ENCODE measurements at places on chromosomes 4 and X. TPM values are rescaled to one million over a fixed set of nuclear protein-coding genes. Genes with fewer than 3 reads are reported as not detected.

Gene GLRA2
- not detected for total RNA-seq

Gene NR0B1
- total RNA-seq = 0.52 TPM

Gene NUDT11
- total RNA-seq = 35.0 TPM

Gene FAM47B
- not detected for total RNA-seq

Gene IQSEC2
- total RNA-seq = 13.4 TPM

Gene PF4V1
- not detected for total RNA-seq

Gene TCEAL7
- total RNA-seq = 6.5 TPM

Gene BEX5
- total RNA-seq = 5.5 TPM

Gene DRD5
- not detected for total RNA-seq

Gene GCNA
- total RNA-seq = 1.1 TPM

GRCh38 chr4:38091636-38092035 lies 131.4 kb downstream of the PTTG2 start:
- no peak for DNase-seq

- DNase-seq = peak; percentile 47
These were observed 4.5 kb downstream of the RAB9A start for GRCh38 chrX:13693341-13693961.

DNA sequence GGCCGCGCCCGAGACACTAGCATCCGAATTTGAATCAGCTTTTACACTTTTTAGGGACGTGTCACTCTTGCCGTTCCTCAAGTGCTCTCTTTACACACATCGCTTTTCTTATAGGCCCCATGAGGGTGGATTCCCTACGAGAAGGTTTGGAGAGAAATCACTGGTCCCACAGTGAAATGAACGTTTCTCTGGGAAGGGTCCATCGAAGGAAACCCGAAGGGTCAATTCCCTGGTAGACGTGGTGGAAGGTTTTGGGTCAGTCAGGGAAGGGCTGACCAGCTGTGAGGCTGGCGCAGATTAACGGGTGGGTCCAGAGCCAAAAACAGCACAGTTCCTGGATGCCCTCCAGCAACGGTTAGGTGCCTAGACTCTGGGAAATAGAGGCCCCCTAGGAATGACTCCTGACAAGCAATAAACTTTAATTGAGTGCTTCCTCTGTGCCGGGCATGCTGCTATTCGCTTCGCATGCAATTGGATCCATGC lies 35.9 kb downstream of the ETDC start:
- DNase-seq = no peak

- no peak for DNase-seq
These were observed 83.3 kb downstream of the CHIC2 start for GRCh38 chr4:53981066-53981465.

DNA sequence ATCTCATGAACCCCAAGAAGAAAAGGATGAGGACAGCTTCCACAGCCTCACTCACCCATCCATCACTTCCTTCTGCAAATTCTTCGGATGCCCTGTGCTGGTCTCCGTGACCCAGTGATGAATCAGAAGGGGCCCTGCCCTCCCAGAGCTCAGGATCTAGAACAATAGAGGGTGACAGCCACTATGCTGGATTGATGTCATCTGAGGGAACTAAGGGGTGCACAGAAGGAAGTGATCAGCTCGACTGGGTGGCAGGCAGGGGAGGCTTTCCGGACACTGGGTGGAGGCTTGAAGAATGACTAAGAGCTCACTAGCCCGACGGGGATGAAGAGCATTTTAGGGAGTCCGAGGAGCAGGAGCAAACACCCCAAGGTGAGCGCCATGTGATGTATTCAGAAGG lies 1.4 kb upstream of the ZNF185 start:
- DNase-seq = no peak

DNA sequence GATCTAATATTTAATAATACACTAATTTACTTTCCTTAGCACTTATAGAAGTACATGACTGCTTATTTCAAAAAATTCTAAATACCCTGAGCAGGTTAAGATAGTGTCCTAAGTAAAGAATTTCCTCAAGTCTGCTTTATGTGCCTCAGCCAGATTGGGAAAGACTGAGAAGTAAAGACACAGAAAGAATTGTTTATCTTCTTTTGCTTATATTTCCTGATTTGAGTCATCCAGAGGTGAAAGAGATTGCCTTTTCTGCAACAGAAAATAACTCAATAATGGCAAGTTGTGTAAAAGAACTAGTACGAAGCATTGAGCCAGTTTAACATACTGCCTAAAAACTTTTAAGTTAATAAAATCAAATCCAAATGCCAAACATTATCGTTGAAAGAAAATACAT lies 45.0 kb downstream of the NAF1 start:
- DNase-seq = no peak

DNA sequence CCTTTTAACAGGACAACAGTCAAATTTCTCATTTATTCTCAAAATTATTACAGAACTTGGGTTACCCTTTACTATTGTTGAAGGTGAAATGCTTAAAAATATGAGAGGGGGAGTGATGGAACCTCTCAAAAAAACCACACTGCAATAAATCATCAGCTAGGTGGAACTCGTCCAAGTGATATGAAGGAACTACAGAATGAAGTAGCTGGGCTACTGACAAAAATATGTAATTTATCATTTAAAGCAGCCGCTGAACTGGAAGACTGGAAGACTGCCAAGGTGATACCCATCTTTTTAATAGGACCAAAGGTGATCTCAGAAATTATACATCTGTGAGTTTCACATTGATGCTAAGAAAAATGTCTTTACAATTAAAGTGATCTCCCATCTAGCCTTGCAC lies 597.7 kb upstream of the TENM3 start:
- DNase-seq = no peak

- no peak for DNase-seq
These were observed 27.9 kb downstream of the TSC22D3 start for GRCh38 chrX:107747596-107748161.

- no peak for DNase-seq
These were observed 128.1 kb downstream of the MFAP3L start for GRCh38 chr4:169898095-169898494.

DNA sequence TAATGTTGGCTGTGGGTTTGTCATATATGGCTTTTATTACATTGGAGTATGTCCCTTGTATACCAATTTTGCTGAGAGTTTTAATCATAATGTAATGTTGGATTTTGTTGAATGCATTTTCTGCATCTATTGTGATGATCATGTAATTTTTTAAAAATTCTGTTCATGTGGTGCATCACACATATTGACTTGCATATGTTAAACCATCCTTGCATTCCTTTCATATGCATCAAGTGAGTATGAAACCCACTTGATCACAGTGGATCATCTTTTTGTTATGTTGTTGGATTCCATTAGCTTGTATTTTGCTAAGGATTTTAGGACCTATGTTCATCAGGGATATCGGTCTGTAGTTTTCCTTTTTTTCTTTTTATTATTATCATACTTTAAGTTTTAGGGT lies 12.1 kb downstream of the HEPH start:
- no peak for DNase-seq

DNA sequence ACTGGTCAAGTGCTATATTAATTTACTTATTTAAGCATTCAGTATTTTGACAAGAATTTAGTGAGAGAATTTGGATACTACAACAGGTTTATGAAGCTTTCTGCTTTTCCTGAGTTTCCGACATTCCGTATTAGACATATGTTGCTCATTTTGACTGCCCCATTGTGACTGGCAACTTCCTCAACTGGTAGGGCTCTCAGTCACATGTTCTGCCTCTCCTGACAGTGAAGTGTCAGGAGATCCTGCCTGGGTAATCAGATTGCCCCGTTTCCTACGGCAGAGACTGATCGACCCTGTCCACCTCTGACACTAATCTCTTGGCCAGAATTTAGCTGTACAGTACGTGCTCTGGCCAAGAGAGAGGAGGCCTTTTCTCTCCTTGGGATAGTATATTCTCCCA lies 49.5 kb downstream of the CLNK start:
- DNase-seq = no peak

DNA sequence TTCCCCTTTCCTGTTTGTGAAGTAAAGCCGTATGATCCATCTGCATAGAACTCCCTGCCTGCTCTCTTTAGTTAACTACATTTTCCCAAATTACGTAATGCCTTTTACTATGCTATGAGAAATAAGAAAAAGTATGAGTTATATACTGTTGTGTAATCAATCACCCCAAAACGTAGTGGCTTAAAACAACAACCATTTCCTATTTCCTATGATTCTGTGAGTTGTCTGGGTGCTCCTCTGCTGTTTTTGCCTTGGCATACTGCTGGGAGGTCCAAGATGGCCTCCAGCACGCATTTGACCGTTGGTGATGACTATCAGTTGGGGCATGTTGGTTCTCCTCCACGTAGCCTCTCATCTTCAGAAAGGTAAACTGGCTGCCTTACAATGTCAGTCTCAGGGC lies 39.8 kb downstream of the BBS12 start:
- DNase-seq = no peak

- DNase-seq = no peak
These were observed 44.7 kb downstream of the MAGEB17 start for GRCh38 chrX:16212024-16212423.

DNA sequence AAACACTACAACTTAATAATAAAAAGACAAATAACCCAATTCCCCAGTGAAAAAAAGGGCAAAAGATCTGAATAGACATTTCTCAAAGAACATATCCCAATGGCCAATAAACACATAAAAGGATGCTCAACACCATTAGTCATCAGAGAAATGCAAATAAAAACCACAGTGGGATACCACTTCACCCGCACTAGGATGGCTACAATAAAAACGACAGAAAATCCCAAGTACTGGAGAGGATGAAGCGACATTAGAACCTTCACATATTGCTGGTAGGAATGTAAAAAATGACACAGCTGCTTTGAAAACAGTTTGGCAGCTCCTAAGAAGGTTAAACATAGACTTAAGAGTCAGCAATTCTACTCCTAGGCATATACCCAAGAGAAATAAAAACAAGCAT lies 140.6 kb upstream of the ARX start:
- DNase-seq = no peak

DNA sequence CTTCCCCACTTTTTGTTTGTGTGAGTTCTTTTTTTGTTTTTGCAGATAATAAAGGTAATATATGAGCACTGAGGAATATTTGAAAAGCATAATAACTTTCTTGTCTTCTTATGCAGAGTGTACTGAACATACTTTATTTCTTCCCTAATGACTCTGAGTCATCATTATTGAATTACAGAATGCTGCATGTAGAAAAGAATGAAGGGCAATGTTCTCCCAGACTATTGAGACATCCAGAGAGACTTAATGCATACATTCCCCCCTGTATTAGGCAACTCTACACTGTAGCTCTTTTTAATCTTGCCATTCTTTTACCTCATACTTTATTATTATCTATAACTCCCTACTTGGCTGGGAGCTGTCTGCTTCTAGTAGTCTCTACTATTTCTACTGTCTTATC lies 240.5 kb upstream of the ANKRD50 start:
- DNase-seq = no peak

GRCh38 chr4:25113915-25114904 lies 46.0 kb downstream of the SEPSECS start:
- DNase-seq = peak; percentile 21

GRCh38 chr4:159639671-159640323 lies 536.9 kb downstream of the RAPGEF2 start:
- DNase-seq = no peak

DNA sequence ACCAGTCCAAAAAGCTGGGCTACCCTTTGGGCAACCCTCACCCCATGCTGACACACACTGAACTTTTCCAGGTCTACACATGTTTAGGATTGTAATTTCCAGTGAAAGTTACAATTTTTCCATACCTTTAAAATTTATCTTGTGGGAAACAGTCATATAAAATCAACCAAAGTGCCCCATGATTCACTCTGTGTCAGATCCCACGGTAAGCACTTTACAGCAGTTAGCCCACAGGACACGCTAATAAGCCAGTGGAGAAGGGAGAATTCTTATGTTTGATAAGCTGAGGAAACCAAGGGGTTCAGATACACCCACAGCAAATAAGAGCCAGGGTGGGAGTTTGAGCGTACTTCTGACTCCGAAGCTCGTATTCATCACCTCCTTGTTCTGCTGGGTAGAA lies 72.4 kb upstream of the TBL1X start:
- DNase-seq = no peak

- DNase-seq = peak; percentile 45
These were observed 658 bp downstream of the KDM6A start for GRCh38 chrX:44873415-44874276.

- no peak for DNase-seq
These were observed 105.5 kb downstream of the TMEM164 start for GRCh38 chrX:110108381-110108821.

GRCh38 chr4:137509855-137510282 lies 22.4 kb downstream of the PCDH18 start:
- DNase-seq = no peak

DNA sequence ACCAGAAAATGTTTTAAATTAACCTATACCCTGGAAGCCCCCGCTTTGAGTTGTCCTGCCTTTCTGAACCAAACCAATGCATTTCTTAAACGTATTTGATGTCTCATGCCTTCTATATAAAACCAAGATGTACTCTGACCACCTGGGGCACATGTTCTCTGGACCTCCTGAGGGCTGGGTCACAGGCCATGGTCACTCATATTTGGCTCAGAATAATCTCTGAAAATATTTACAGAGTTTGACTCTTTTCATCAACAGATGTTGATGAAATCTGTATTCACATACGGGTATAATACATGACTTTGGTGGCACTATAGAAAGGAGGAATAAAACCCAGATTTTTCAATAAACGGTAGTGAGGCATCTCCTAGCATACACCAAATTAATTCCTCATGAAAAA lies 55.7 kb downstream of the STAP1 start:
- DNase-seq = no peak

Measured in H7 (cell line).